Femur (tissue), 1 donor: ENCODE measurements at places on chromosomes 7 and 10.

DNA sequence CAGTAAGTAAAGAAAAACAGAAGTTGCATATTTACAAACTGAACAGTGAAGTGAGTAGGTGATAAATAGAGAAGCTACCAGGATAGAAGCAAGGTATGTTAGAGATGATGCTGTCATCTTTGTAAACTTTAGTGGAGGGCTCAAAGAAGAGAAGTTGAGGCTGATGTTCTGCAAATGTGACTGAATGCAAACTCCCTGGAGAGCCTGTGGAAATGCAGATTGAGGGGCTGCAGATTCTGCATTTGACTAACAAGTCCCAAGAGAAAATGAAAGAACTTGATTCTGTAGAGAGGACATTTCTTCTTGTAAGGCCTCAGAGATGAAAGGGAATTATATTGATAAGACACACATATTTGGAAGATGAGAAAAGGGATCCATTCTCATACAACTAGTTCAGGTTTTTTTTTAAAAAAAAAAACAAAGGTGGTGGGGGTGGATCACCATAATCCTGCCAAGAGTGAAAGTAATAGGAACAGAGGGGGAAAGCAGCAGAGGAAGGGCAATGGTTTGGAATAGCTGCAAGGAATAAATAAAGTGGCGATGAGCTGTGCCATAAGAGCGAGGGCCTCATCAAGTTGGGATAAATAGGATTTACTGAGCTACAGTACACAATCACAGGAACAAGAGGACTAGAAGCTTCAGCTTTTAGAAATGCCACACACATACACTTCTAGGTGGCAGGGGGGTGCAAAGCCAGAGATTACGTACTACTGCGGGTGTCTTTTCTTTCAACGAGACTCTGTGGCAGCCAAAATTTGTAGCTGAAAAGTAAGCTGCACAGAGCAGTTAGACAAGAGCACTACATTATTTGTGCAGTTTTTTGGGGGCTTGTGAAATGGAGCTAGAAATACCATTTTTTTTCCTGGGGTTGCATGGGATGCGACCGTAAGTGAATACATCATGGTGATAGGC lies 778.5 kb downstream of the NRG3 start:
- no peak for DNase-seq

GRCh38 chr10:111338805-111339204 lies 262.0 kb downstream of the ADRA2A start:
- DNase-seq = no peak

GRCh38 chr10:26381986-26382385 lies 56.2 kb upstream of the APBB1IP start:
- DNase-seq = no peak

GRCh38 chr7:98745722-98746318 lies 124.0 kb downstream of the TMEM130 start:
- DNase-seq = peak; percentile 54

GRCh38 chr10:132617737-132618052 lies 80.1 kb downstream of the INPP5A start:
- DNase-seq = no peak

DNA sequence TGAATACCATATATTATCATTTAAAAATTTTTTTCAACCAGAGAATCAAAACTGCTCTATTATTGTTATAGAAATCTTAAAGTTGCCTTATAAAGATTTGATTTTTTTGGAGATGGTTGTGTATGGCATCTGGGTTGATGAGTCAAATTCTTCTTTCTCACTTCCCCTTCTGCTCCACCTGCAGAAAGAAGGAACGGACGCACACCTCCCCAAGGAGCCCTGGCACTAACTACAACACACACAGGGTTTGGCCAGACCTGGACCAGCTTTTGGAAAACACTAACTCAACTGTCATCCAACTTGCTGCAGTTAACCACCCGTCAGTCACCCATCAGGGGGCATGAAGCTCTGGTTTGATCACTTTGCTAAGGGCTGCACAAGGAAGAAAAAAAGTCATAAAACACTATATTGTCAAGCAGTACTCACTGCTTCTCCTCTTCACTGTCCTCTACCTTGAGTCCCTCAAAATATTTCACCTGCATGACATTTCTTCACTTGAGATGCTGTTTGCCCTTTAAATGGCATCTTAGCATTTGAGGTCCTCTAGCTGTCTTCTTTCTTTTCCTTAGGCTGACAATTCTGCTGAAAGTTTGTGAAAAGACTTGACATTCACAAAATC lies 266.7 kb upstream of the PHF14 start:
- DNase-seq = no peak

GRCh38 chr10:67119651-67120050 lies 193.8 kb downstream of the LRRTM3 start:
- DNase-seq = no peak

DNA sequence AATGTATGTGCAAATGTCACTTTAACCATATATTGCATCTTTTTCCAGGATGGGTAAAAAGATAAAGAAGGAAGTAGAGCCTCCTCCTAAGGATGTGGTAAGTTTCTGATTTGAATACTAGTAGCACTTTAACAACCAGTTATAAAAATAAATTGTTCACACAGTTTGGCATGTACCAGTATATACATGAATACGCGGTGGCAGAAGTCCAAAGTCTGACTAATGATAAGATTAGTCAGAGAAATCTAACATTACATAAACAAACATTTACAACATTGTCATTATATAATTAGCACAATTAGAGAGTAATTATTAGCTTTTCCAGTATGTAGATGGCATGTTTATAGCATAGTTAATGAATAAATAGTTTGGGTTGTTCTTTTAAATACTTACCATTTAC lies 4.1 kb downstream of the ARMC3 start:
- DNase-seq = no peak

DNA sequence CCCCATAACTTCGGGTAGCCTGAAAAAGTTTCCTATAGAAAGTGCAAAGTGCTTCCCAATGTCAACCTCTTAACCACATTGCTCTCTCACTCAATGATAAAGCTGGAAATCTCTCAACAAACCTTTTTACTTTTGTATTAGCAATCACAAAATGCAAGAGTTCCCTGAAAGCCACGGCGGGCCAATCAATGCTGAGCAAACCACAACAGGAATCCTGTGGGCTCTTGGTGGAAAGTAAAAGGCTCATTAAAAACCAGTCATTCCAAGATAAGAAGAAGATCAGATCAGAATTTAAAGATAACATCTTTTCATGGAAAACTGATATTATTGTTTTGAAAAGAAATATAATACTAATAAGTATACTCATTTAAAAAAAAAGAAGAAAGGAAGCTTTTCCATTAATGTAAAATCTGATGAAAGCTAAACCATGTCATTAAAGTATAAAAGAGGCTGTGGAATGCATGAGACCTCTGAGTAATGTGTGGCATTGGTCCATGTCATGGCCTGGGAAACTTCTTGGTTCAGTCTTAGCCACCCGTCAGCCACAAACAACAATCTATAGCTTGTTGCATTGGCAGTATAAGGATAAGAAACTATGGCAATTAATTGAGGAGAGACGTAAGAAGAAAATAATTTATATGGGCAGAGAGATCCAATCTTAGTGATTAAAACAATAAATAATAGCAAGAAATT lies 1066.1 kb upstream of the SORCS1 start:
- DNase-seq = no peak

- no peak for DNase-seq
Measured at GRCh38 chr7:55502858-55503440, 69.4 kb downstream of the VOPP1 start.

GRCh38 chr7:139159900-139160675 lies 50.6 kb upstream of the ZC3HAV1 start:
- no peak for DNase-seq

GRCh38 chr7:142593106-142593505 lies 156.2 kb upstream of the PRSS1 start:
- DNase-seq = no peak

GRCh38 chr7:114539575-114539974 lies 125.0 kb downstream of the FOXP2 start:
- DNase-seq = peak; percentile 50

- no peak for DNase-seq
Measured at GRCh38 chr10:59854571-59854970, 51.8 kb downstream of the CCDC6 start.

- DNase-seq = peak; percentile 61
Measured at GRCh38 chr10:32938554-32939061, 19.4 kb downstream of the ITGB1 start.

DNA sequence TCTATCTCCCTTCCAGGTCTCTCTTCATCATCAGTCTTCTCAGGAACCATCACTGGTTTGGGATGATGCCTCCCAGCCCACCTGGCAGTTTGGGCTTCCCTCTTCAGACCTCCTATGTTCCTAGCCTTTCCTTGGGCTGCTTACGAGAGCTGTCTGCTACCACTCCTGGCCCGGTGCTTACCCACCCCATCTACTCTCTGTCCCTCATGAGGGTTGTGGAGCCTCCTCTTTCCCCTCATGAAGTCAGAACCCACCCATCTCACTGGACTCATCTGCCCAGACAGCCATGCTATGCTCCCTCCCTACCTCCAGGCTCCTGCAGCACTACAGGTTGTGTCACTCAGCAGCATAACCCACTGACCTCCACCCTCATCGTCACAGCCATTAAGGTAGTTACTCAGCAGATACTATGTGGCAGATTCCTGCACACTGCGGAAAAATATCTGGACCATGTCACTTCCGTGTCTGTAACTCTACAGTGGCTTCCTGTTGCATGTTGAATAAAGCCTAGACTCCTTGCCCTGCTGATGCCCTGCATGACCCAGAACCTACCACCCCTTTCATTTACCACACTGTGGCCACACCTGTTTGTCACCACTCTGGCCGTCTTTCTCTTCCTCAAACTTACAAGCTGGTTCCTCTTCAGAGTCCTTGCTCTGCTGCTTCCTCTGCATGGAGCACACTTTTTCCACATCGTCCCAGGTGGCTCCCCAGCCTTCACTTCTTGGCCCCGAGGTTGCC lies 2.0 kb downstream of the DBNL start:
- DNase-seq = peak; percentile 52

DNA sequence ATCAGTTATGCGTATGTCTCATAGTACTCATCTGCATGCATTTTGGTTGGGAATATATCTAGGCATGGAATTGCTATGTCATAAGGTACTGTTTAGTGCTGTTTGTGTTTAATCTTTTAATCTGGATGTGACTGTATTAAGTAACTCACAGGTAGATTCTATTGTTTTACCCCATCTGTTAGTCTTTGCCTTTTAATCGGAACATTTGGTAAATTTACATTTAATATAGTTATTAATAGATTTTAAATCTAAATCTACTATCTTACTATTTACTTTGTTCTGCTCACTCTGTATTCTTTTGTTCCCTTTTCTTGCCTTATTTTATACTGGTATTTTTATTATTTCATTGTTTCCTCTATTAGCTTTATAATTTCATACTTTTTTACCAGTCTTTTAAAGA lies 10.6 kb upstream of the ITGA8 start:
- DNase-seq = no peak

DNA sequence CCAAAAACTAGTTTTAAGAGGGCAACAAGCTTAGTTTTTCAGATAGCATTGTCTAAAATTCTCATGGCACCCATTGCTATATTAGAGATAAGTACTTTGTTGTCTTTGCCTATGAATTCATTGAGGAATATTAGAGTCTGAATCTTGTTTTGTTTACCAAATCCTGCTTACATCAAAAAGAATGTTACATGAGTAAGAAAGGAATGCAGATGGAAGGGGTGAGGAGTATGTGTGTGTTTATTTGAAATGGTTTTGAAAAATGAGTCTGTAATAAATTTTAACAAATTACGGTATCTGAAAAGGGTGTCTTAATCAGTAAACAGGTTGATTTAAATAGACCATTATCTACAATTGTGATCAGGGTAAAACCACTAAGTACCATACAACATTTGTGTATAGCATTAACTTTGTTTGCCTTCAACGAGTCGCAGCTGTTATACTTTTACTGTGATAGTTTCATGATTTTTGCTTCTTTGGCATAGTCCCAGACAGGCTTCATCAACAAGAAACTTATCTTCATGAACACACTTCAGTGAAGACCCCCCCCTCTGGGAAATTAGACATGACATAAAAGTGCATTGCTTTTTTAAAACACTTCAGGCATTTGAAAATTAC lies 1183.9 kb upstream of the C7orf33 start:
- DNase-seq = no peak

- DNase-seq = no peak
Measured at GRCh38 chr10:31142026-31142425, 110.4 kb upstream of the ZNF438 start.

DNA sequence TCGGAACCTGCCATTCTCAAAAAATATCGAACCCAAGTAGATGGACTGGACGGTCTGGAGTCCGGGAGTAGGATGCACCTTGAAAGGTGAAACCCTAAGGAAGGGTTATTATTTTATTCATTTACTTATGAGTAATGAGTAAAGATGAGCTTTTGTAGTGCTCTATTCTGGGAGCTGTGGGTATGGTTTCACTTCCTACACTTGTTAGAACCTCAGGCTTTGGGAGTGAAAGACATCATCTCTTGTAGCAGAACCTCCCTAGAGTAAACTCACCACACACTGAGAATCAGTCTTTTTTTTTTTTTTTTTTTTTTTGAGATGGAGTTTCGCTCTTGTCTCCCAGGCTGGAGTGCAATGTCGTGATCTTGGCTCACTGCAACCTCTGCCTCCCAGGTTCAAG lies 389.4 kb upstream of the AUTS2 start:
- no peak for DNase-seq

DNA sequence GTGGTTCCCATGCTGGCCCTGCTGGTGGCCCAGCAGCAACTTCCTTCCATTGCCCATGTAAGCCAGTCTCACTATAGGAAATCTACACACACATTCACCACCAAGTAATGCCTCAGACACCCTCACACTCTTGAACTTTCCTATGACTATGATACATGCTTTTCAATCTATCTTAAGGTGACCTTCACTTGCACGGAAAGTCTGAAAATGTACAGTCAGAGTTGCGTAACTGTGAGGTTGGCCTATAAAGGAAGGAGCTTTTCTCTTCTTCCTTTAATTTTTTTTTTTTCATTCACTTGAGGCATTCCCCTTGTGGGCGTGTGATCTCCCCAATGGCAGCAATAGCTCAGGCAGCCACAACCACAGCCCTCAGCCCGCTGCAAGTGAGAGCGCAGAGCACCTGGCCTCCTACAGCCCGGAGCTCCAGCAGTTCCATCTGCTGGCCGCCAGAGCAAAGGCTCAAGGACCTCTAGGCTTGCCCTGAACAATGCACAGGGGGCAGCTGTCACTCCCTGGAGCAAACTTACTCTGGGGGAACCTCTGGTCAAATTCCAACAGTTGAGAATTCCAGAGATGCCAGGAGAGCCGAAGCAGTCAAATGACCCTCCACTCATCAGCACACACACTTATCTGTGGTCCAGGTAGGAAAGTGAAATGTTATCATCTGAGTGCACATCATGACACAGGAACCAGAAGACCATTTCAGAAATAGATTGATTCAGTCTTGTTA lies 123.1 kb upstream of the ADO start:
- DNase-seq = no peak

GRCh38 chr10:6778992-6779701 lies 199.1 kb upstream of the PRKCQ start:
- DNase-seq = no peak

GRCh38 chr7:84529480-84530205 lies 335.1 kb upstream of the SEMA3A start:
- no peak for DNase-seq

DNA sequence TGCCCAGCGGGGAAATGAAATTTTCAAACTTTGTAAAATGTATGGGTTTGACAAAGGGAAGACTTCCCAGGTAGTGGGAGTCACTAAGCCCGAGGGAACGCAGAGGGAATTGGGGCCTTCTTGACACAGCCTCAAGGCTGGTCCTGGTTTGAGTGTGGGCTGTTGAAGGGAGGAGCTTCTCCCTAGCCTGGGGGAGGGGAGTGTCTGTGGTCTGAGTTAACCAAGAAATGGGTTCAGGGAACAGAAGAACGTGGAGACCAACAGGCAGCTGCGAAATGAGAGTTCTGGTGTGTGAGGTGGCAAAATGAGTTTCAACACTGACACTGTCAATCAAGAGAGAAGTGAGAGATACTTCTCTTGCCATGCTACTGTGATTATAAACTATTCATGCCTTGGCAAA lies 32.7 kb upstream of the BAMBI start:
- DNase-seq = no peak
